ENCODE measurements at places on chromosomes 6 and 20.

GRCh38 chr20:57372581-57373350 lies 18.4 kb upstream of the RBM38 start:
- no peak for DNase-seq

DNA sequence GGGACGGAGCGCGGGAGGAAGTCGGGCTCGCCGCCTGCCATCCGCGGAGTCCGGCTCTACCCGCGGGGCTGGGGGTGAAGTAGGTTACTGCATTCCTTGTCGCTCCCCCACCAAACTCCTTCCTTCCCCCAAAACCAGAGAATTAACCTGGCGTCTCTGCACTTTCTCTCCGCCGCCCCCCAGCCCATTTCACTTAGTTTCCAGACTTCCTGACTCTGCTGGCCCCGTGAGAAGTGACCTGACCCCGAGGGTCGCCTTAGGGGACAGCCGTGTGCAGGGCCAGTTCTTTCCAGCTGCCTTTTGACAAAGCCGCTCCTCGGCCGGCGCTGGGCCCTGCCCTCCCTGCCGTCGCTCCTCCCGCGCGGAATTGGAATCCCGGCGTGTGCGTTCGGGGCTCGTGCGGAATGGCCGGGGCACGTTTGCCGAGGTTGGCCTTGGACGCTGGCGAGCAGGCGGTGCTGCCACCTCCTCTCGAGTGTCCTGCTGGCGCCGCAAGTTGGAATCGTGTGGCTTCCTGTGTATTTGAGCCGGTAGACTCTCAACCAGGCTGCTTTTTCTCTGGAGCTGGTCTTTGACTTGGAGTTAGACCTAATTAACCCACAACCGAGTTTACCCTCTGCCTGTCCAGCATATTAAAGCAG lies 650 bp downstream of the DCBLD1 start:
- DNase-seq: no peak

DNA sequence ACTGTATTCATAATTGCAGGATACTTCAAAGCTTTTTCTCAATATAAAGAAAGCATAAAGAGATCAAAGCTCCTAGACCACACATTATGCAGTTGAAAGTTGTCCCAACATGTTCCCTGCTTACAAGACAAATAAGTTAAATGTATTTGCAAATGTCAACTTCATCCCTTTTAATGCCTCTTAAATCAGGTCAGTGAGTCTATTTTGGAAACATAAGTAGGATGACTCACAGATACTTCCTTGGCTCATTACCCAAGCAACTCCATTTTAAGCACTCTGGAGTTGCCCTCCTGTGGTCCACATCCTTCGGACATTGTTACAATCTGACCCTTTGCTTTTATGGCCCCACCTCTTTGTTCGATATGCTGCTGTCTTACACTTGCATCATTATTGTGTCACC lies 162.0 kb downstream of the FAXC start:
- DNase-seq: no peak

GRCh38 chr6:43277643-43278523 lies 20.2 kb upstream of the SLC22A7 start:
- no peak for DNase-seq

- DNase-seq: peak; percentile 22
These were observed 17.0 kb downstream of the GPX5 start for GRCh38 chr6:28542440-28543296.

DNA sequence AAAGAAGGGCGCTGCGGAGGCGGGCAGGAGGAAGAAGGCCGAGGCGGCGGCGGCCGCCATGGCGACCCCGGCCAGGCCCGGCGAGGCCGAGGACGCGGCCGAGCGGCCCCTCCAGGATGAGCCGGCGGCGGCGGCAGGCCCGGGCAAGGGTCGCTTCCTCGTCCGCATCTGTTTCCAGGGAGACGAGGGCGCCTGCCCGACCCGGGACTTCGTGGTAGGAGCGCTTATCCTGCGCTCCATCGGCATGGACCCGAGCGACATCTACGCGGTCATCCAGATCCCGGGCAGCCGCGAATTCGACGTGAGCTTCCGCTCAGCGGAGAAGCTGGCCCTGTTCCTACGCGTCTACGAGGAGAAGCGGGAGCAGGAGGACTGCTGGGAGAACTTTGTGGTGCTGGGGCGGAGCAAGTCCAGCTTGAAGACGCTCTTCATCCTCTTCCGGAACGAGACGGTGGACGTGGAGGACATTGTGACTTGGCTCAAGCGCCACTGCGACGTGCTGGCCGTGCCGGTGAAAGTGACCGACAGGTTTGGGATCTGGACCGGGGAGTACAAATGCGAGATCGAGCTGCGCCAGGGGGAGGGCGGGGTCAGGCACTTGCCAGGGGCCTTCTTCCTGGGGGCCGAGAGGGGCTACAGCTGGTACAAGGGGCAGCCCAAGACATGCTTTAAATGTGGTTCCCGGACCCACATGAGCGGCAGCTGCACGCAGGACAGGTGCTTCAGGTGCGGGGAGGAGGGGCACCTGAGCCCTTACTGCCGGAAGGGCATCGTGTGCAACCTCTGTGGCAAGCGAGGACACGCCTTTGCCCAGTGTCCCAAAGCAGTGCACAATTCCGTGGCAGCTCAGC lies 780 bp downstream of the ZCCHC3 start:
- peak; percentile 15 for DNase-seq

DNA sequence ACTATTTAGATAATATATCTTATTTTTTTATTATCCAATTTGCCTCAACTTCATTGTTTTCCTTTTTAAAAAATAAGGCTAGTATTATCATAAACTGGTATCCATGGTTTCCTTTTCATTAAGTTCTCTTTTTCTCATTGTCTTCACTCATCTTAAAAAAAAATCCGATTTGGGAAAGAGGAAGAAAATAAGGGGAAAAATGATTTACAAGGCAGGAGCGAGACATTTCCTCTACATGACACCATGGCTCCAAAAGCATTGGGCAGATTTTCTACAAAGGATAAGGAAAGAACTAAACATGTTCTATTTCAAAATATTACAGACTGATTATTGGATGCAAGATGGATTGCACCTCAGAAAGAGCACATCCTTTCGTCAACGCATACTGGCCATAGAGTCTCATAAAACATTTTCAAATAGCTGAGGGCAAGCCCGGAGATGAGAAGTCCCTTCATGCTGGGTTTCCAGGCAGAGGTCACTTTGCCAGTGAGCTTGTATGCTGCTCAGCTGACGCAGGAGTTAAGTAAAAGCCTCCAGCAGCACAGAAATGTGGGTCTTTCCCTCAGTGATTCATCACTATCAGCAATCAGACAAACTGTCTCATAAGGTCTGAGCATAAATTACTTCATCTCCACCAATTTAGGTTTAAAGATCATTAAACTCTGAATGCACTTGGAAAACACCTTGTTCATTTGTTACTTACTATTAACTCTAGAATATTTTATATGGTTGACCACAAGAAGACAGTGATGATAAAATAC lies 129.0 kb upstream of the TNFAIP3 start:
- no peak for DNase-seq

DNA sequence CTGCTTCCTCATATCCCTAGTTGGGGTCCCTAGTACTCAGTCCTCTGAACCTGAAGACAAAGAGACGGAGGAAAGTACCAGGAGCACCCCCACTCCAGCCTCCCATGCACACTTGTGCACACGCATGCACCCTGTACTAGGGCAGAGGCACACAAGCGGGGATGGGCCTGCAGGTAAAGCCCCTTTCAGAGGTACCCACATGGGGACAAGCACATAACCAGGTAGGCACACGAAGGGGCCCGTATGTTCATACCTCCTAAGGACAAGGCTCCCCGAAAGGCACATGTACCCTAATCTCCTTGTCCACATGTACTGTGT lies 1.1 kb downstream of the TMEM151B start:
- no peak for DNase-seq

GRCh38 chr20:50004229-50004628 lies 21.4 kb downstream of the SNAI1 start:
- DNase-seq: no peak

- DNase-seq: no peak
These were observed 1.1 kb downstream of the OCSTAMP start for GRCh38 chr20:46549188-46549972.

DNA sequence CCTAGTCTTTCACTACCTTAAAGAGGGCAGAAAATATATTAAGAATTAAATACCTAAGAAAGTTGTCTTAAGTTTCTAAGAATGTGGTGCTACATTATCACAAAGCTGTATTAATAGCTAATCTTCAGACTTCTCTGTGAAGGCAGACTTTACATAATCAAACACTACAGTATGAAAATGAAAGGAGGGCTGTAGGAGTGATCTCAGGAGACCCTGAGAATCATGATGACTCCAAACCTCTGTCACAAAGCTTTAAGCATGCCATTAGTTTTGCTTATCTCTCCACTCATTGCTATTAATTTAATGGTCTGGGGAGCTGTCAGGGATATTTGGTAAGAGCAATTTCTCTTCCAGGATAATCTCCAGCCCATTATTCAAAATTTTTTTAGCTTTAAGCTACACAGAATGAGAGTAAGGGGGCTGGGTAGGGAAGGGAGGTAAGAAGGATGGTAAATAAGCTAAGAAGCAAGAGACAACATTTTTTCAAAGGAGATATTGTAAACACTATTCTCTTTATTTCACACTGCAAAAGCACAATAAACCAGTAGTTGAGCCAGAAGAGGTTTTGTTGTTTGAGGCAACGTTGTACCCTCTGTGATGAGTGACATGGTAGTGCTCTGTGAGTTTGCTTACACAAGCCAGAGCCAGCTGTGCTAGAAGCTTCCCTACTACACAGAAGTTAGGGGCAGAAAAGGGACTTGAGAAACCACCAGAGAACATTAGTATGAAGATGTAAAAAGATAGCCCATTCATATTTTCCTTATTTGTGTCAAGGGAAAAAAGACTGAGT lies 258.8 kb downstream of the GMDS start:
- DNase-seq: no peak

GRCh38 chr20:297098-297924 lies at the start of gene ZCCHC3:
ZCCHC3 (plus strand) TSS chr20:297570; CDS start chr20:297587, 17 bp downstream.
- DNase-seq: peak; percentile 75

DNA sequence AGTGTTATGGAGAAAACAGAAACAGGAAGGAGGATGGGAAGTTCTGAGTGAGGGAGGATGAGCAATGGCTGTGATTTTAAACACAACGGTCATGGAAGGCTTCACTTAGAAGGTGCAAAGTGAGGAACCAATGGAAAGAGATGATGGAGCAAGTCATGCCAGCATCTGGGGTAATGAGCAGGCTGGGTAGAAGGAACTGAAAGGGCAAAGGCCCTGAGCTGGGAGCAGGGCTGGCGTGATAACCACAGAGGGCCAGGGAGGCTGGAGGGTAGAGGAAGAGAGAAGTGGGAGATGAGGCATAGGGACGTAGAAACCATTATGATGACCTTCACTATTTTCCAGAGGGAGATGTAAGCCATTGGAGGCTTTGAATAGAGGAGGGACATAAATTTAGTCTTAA lies 43.6 kb downstream of the NHLRC1 start:
- no peak for DNase-seq

- DNase-seq: no peak
These were observed at the start of gene PRDM13 for GRCh38 chr6:99606656-99607415. PRDM13 (plus strand) TSS chr6:99606833; CDS start chr6:99607035, 202 bp downstream.

- no peak for DNase-seq
These were observed 40.3 kb upstream of the TENT5A start for GRCh38 chr6:81792826-81793225.

GRCh38 chr6:112253498-112253840 lies 898 bp downstream of the LAMA4 start:
- no peak for DNase-seq

DNA sequence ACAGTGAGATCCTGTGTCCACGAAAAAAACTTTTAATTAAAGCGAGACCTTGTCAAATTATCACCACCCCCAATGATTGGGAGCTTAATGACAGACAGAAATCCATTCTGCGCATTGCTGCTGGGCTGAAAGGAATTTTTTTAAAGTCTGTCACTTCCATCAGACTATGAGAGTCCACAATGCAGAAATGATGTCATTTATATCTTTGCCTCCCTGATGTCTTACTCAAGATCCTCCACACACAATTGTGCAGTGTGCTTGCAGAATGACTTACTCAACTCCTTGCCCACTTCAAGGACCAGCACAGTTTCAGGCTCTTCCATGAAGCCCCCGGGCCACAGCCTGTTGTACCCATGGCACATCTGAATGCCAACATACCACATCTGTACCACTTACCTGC lies 41.0 kb downstream of the GPLD1 start:
- no peak for DNase-seq

GRCh38 chr20:19813846-19814640 lies 56.0 kb downstream of the RIN2 start:
- DNase-seq: no peak

- no peak for DNase-seq
These were observed 217.1 kb downstream of the PRL start for GRCh38 chr6:22079783-22080182.

- no peak for DNase-seq
These were observed 387.5 kb downstream of the HACE1 start for GRCh38 chr6:104472021-104472901.

GRCh38 chr6:134614606-134615485 lies 296.9 kb upstream of the SGK1 start:
- no peak for DNase-seq

DNA sequence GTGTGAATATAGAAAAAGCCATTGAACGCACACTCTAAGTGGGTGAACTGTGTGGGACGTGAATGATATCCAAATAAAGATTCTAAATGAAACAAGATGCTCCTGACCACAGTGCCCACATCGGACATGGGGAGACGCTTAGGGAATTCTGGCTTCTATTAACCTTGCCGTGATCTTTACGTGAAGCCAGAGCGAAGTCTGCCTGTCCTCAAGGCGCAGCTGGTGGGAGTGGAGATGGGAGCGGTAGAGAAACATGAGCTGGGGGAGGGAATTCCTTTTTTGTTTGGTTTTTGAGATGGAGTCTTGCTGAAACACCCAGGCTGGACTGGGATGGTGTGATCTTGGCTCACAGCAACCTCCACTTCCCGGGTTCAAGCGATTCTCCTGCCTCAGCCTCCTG lies 46.0 kb downstream of the VSTM2L start:
- DNase-seq: no peak

- peak; percentile 69 for DNase-seq
These were observed 119.0 kb downstream of the RTN4IP1 start for GRCh38 chr6:106510090-106510970.

DNA sequence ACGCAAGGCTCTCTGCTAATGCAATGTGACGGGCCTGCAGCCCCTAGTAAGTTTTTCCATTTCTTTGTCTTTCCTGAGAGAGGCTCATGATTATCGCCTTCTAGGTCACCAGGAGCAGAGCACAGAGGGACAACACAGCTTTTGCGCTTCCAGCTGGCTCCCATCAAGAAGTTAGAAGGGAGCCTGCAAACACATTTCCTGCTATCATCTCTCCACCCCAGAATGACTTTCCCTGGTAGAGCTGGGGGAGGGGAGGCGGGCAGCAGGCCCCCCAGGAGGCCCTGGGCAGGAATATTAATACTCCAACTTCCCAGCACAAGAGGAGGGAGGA lies 35.7 kb upstream of the CCDC167 start:
- DNase-seq: no peak

- no peak for DNase-seq
These were observed 934.4 kb downstream of the HACE1 start for GRCh38 chr6:103925317-103925716.

- DNase-seq: no peak
These were observed 26.9 kb downstream of the AKIRIN2 start for GRCh38 chr6:87675004-87675681.

- DNase-seq: no peak
These were observed 343.4 kb downstream of the PKHD1 start for GRCh38 chr6:51743999-51744398.

GRCh38 chr20:53265304-53265875 lies 293.2 kb downstream of the TSHZ2 start:
- no peak for DNase-seq

- no peak for DNase-seq
These were observed 44.7 kb downstream of the MBOAT1 start for GRCh38 chr6:20167601-20168000.

All from effector CD4-positive, alpha-beta T cell (primary cell).